LNCaP clone FGC (cell line): ENCODE measurements at places on chromosomes 3 and 15.
A peak's percentile ranks its signal among the peaks of the same experiment; 100 is the strongest.

- DNase-seq: no peak
Observed at GRCh38 chr15:34892963-34893591, 76.5 kb downstream of the AQR start.

DNA sequence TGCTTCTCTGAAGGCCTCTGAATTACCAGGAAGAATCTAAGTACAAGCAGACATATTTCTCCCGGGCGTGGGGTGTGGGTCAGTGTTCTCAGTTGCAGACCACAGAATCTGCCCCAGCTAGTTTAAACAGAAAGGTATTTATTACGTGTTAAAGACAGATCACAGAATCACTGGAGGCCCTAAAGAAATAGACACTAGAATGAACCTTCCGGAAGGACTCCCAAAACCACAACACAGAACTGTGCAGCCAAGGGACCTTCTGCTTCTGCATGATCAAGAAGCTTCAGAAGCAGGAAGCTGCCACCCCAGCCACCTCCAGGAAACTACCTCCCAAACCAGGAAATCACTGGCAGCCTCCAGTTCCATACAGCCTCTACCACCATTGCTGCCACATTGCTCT, 32.7 kb upstream of the ZFAND6 start:
- DNase-seq: no peak

- no peak for DNase-seq
Observed at GRCh38 chr3:189139611-189139940, 32.2 kb upstream of the TPRG1 start.

DNA sequence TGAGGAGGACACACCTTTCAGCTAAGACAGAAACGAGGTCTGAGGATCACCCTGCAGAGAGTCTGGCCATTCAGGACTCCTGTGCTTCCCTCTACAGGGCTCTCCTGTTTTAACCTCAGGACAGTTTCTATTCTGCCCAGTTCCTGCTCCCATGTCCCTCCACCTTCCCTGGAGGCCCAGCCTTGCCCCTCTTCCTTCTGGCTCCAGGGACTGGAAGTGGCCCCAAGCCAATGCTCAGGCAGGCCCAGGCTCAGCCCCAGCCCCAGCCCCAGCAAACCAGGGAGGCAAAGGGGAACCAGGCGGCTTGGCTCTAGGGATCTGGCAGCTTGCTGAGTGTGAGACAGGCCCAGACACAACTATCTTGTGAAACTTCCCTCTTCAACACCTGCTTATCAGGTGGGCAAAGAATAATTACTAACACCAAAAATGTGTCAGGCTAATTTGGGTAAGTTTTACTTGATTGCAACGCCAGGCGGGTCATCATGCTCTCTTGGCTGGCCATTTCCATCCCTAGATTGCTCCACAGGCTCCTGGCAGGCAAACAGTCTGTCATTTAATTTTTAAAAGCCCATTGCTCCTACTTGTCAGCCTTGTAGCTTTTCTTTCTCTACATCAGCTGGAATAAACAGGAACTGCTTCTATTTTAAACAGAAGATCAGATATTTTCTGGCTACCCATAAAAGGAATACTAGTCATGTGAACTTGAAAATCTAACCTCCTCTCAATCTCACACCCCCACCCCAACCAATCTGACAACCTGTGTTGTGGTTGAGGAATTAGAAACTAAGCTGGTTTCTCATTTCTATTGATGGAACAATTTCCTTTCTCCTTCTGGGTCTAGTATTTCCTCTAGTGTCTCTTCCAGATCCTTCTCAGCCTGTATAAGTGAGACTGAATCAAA, 33.5 kb downstream of the UPK1B start:
- no peak for DNase-seq

- no peak for DNase-seq
Observed at GRCh38 chr3:100880072-100880471, 113.1 kb downstream of the ABI3BP start.

DNA sequence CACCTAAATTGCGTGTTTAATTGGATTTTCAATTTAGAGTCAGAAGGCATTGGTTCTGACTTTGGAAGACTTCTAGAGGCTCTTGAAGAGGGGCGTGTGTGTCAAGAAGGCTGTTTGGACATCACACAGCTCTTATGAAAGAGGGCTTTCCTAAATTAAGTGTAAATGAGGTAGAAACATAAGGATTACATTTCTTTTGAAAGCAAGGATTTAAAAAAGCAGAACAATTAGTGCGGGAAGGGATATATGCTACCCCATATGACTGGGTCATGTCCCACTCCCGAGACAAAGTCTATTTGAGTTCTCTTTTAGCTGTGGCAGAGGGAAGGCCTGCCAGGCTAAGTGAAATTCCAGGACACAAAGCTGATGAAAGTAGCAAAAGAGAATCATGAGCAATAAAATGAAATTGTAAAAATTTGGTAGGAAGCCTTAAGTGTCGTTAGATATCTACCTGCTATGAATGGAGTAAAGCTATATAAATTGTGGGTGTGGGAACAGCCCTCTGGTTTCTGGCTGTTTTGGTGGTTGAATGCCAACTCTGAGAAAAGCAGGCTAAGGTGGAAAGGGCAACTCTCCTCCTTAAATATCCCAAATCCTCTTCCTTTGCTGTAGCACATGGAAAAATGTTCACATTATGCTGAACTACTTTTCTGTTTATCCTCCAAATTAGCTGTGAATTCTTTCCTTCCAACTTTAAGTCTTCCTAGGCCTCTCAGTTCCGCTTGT, 100.6 kb upstream of the TSC22D2 start:
- no peak for DNase-seq

DNA sequence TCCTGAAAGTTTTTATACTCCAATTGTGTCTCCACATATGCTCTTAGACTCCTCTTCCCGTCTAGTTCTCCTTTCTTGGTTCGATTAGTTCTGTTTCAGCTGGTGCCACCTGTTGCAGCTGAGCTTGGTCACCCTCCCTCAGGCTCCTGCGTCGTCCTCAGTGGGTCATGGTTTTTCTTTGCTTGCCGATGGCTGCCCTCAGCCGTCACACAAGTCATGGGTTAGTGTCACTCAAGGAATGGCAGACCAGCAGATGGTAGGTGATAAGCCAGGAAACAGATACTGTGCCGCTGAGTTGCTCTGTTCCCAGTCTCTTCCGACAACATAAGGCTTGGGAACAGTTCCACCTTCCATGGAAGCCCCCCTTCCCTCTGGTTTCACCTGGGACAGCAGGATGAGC, 109.9 kb downstream of the IGF1R start:
- DNase-seq: no peak

- DNase-seq: peak; percentile 59
Observed at GRCh38 chr3:45626096-45626887, 31.7 kb downstream of the LIMD1 start.

DNA sequence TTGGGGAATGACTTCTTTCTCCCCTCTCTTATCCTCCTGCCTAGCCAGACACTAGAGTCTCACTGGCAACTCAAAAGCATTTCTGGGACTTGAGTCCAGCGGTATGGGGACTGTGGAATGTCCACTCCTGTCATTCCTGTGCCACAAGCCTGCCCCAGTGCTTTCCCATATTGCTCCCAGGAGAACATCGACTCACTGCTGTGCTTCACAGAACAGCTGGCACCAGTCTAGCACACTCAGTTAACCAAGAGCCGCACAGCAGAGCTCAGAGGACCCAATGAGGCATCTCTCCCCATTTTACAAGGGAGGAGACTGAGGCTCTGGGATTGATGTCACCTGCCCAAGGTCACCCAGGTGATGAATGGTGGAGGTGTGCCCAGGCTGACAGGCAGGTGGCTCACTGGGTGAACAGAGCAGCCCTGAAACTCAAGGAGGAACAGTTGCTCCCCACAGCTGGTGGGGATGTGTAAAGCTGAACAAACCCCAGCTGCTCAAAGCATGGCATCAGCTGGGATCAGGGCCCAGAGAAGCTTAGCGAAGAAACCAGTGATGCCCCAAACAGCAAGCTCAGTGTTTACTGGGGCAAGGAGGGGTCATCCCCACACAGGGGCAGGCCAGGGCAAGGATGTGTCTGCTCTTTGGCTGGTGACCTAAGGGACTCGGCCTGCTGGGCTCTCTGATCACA, 35.4 kb upstream of the DUSP7 start:
- no peak for DNase-seq

- no peak for DNase-seq
Observed at GRCh38 chr3:15064299-15064834, 748 bp downstream of the MRPS25 start.

DNA sequence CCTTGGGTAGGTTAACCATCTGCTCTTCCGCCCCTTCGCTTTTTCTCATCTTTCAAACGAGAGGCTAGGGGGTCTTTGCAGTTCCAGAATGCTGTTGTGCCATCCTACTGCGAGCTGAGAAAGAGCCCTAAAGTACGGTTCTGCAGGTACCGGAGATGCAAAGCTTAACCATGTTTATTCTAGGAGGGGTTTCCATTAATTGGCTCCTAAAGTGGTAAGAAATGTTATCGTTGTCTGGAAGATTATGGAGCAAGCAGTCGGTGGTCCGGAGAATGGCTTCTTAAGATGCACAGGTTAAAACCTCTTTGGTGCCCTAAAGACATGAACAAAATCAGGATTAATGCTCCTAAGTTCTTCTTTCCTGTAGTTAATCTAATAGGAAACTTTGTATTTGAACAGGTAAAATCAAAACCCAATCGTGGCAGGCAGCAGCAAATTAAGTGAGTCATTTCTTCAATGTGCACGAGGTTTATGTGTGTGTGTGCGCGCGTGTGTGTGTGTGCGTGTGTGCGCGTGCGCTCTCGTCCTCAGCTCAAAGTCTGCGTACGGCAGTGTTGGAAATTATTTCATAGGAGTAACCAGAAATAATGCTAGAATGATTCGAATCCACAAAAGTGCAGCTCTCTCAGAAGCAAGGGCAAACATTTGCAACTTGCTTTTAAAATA, 772 bp downstream of the FAM81A start:
- DNase-seq: no peak

GRCh38 chr3:12965999-12966846, 107.0 kb downstream of the IQSEC1 start:
- no peak for DNase-seq

GRCh38 chr3:130857336-130858026, 36.4 kb upstream of the ATP2C1 start:
- no peak for DNase-seq
